Psoas muscle (tissue), 8 donors: ENCODE measurements at places on chromosomes 2 and 18. TPM values are rescaled to one million over a fixed set of nuclear protein-coding genes. Genes with fewer than 3 reads are reported as not detected.
A peak's percentile ranks its signal among the peaks of the same experiment; 100 is the strongest.

The NEU2 gene
- total RNA-seq: not detected

The TCF23 gene
- total RNA-seq: 0.20 TPM

The SEMA4C gene
- total RNA-seq: 10.2 TPM

GRCh38 chr2:72940786-72941185 is 23.5 kb downstream of the EMX1 start:
- no peak overlapping the region for H3K4me3 ChIP-seq
- no peaks in the 10 kb centered on the region for H3K36me3 ChIP-seq
- H3K4me1 ChIP-seq: no peaks in the 10 kb centered on the region
- no peak for DNase-seq
- no peak overlapping the region for H3K27ac ChIP-seq

DNA sequence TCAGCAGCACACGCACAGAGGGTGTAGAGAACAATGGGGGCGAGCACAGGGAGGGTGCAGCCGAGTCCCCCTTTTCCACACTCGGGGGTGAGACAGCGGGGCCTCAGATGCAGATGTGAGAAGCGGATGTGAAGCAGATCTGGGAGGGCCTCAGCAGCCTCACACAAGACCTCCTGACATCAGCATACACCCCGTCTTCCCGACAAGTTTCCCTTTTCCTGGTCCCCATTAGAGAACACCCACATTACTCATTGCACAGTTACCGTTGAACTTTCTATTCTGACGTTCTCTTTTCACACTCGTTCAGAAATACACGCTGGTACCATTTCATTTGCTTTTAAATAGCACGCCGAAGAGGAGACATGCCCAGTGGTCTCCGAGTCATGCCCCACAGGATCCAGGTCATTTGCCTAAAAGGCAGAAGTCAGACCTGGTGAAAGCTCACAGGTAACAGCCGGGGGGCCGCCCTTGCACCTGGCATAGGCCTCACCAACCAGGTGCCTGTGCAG is 129.5 kb upstream of the ID2 start:
- peaks cover 1% of the 10 kb centered on the region for H3K27me3 ChIP-seq
- H3K4me3 ChIP-seq: no peak overlapping the region

DNA sequence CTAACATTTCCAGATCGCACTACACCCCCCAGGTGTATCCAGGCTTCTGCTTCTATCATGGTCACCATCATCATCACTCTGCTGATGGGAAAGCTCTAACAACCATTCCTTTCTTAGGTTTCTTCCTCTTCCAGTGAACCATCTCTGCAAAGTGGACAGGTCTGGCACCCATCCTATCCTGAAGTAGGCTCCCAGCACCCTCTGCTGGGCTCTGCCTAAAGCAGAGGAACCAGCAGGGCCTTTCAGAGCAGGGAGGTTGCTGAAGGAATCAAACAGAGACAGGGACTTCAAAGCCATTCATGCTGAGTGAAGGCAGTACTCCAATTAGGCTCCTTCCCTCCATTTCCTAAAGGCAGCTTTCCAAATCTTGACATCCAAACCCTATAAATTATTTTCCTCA is 27.2 kb upstream of the SATB2 start:
- no peaks in the 10 kb centered on the region for H3K27me3 ChIP-seq
- H3K4me1 ChIP-seq: no peaks in the 10 kb centered on the region
- no peak overlapping the region for H3K4me3 ChIP-seq
- DNase-seq: no peak

DNA sequence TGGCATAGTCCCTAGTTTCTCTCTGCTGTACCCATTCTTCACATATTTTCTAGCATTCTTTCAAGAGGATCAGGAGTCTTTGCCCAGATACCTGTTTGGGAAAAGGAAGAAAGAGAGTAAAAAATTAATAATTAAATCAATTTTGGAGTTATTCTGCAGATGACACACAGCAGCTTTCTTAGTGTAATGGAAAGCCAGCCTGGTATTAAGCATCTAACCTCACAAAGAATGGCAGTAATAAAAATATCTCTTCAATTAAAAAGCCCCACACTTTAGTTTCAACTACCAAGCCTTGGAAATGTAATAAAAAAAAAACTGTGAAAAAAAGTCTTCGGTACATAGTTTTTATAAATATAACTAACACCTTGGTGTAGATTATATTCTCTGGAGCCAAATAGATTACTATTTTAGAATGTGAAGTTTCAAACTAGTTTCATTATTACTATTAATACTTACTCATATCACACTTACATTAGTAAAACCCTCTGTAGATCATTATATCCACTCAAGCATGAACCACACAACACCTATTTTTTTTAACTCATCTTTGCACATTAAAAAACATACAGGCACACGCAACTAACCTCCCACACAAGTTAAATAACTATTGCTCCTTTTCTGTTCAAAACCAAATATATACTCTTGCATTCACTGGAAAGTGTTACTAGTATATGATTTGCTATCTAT is 90.9 kb downstream of the GPD2 start:
- H3K4me1 ChIP-seq: no peaks in the 10 kb centered on the region
- DNase-seq: no peak
- H3K4me3 ChIP-seq: no peak overlapping the region
- H3K36me3 ChIP-seq: peaks cover 1% of the 10 kb centered on the region
- no peaks in the 10 kb centered on the region for H3K27me3 ChIP-seq

GRCh38 chr2:49248506-49248905 is 94.2 kb upstream of the FSHR start:
- no peaks in the 10 kb centered on the region for H3K36me3 ChIP-seq
- no peak for DNase-seq
- no peaks in the 10 kb centered on the region for H3K27me3 ChIP-seq
- no peaks in the 10 kb centered on the region for H3K4me1 ChIP-seq
- H3K4me3 ChIP-seq: no peak overlapping the region

GRCh38 chr2:236562434-236562833 is 7.2 kb upstream of the ACKR3 start:
- H3K27me3 ChIP-seq: no peaks in the 10 kb centered on the region
- DNase-seq: no peak

- no peak overlapping the region for H3K27ac ChIP-seq
- H3K27me3 ChIP-seq: no peaks in the 10 kb centered on the region
- H3K4me3 ChIP-seq: no peak overlapping the region
- H3K4me1 ChIP-seq: peaks cover 42% of the 10 kb centered on the region
Observed at GRCh38 chr2:98463081-98463481, 18.4 kb downstream of the INPP4A start.

DNA sequence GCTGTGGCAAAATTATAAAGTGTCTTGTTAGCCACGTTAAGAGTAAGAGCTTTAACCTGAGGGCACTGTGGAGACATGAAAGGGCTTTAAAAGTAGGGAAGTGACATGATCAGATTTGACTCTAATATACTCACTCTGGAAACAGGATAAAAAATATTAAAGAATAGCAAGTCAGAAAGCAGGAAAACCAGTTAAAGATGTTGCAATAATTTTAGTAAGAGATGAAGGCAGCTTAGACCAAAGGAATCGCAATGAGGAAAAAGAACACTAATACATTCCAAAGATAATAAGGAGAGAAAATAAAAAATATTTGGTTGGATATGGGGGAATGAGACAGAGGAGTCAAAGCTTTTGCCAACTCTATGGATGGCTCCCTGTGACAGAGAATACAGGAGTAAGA is 183.8 kb downstream of the DYM start:
- no peaks in the 10 kb centered on the region for H3K27me3 ChIP-seq
- no peak for DNase-seq
- no peaks in the 10 kb centered on the region for H3K36me3 ChIP-seq
- H3K4me1 ChIP-seq: no peaks in the 10 kb centered on the region

- peak; percentile 42 for DNase-seq
- H3K27ac ChIP-seq: peak overlapping the region; percentile 53
- no peak overlapping the region for H3K4me3 ChIP-seq
- no peaks in the 10 kb centered on the region for H3K36me3 ChIP-seq
Observed at GRCh38 chr2:17813742-17814473, 2.4 kb upstream of the MSGN1 start.
